ENCODE measurements at places on chromosomes 7 and 10. TPM values are rescaled to one million over a fixed set of nuclear protein-coding genes. Genes with fewer than 3 reads are reported as not detected.

The COL17A1 gene
- 0.43 TPM for total RNA-seq

The CCDC3 gene
- 4.7 TPM for total RNA-seq

The UPK3B gene
- 0.54 TPM for total RNA-seq

The KCNMA1 gene
- total RNA-seq: 2.2 TPM

The C7orf25 gene
- total RNA-seq: 4.2 TPM

The CCDC172 gene
- total RNA-seq: not detected

Measured in Right ventricle myocardium inferior (tissue), 1 donor.